ENCODE measurements at places on chromosomes 6 and 20.

- no peak for DNase-seq
Observed at GRCh38 chr20:49310705-49311104, 32.8 kb upstream of the ZNFX1 start.

- DNase-seq, result peak; percentile 60
Observed at GRCh38 chr6:144582939-144583613, 297.9 kb downstream of the UTRN start.

GRCh38 chr20:37821696-37822095 lies 81.2 kb upstream of the VSTM2L start:
- DNase-seq, result no peak

DNA sequence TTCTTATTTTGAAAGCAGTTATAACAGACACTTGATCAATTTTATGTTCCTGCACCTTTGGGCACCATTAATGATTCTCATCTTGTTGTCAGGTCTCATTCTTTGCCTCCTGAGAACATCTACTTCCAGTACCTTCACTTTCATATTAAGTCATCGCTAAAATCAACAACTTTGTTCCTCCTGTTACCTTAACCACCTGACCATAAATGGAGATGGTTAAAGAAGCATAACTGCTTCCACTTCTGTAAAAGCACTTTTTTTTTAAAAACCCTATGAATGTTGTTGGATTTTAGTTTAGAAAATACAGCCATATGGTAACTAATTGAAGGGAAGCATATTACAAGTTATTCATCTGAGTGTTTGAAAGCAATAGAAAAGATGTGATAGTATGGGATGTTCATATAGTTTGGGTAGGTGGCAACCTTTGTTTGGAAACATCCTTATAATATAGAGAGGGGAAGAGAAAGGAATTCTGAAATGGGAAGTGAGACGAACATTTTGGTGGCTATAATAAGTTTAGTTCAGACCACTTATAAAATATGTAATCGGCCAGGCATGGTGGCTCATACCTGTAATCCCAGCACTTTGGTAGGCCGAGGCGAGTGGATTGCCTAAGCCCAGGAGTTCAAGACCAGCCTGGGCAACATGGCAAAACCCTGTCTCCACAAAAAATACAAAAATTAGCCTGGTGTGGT lies 53.9 kb downstream of the AFG1L start:
- DNase-seq, result no peak

DNA sequence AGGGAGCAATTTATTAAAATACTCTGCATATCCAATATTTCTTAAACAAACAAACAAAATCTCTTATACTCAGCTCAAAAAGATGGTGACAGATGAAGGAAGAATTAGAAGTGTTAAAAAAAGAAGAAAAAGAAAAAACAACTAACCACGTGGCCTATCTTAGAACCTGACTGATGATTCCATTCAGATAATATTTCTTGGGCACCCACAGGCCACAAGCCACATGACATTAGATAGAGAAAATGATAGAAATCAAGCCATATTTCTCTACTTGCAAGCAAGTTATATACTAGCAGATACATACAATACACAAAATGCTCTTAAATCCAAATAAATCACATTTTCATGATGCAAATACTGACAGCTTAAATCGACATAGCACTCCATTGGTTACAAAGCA lies 14.5 kb upstream of the RAMACL start:
- DNase-seq, result no peak

DNA sequence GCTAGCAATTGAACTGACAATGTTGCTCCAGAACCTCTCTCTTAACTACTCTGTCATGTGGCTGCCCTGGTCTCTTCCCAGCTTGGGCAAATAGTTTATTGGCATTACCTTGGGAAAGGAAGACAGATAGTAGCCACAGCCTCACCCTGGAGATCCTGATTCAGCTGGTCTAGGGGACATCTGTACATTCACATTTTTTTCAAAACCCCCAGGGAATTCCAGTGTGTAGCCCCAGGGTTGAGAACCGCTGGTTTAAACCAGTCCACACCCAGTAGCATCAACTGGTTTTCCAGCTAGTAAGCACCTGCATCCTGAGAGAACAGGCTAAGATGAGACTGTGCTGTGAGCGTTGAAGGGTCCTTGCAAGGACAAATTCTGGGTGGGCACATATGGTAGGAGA lies 9.6 kb downstream of the SCUBE3 start:
- no peak for DNase-seq

DNA sequence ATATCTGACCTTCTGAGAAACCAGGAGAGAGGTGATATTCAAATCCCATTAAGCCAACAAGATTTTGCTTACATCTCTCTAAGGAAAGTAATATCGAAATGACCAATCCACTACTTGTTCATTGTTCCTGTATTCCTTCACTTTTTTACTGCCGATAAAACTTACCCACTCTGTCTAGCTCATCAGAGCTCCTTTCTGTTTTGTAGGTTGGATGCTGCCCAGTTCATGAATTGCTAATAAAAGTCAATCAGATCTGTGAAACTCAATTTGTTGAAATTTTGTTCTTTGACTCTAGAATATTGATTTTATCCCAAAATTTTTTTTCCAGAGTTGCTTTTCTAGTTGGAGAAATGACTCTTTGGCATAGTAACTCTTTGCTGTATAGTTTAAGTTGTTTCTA lies 148.9 kb upstream of the INSM1 start:
- DNase-seq, result no peak

DNA sequence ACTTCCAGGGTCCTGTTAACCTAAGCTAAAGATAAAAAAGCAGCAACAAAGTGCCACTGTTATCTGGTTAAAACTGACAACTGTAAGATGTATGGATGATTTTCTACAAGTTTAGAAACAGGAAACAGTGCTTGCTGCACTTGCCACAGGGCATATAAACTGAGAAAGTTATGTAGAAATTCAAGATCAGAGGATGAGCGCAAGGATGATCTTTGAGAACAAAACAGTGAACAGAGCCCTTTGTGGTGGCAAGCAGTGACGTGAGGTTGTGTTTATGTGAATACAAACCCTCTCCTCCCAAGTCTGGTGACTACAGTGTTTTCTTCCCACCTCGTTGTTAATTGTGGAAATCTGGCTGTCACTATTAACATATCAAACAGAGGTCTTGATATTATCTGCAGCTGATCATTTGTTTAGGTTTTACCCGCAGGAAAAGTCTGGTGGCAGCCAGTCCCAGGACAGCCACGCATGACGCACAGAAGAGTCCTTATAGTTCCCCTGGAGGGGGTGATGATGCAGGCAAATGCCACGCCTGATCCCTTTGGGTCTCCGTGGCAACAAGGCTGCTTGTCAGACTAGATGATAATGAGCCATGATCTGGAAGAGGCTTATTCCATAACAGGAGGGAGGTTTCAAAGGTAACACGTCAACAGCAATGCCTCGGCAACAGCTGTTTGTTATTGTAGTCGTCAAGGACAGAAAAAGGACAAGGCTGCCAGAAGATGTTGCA lies 43.1 kb upstream of the TNFAIP3 start:
- peak; percentile 76 for DNase-seq

- no peak for DNase-seq
Observed at GRCh38 chr20:55415567-55416142, 589.7 kb downstream of the CBLN4 start.

- no peak for DNase-seq
Observed at GRCh38 chr6:116938305-116938704, 61.3 kb downstream of the RFX6 start.

DNA sequence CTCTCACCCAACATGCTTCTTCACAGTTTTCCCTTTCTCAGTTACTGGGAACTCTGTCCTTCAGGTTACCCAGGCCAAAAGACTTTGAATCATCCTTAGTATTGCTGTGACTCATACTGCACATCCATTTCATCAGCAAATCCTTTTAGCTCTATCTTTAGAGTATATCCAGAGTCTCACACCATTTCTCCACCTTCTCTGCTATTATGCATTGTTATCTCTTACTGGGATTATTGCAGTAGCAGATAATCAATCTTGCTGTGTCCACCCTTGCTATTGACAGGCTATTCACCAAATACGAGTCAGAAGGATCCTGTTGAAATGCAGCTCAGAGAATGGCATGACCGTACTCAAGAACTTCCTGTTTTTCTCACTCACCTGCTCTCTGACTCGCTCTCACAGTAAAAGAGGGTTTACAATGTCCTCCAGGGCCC lies 57.3 kb downstream of the BCKDHB start:
- DNase-seq, result peak; percentile 5

DNA sequence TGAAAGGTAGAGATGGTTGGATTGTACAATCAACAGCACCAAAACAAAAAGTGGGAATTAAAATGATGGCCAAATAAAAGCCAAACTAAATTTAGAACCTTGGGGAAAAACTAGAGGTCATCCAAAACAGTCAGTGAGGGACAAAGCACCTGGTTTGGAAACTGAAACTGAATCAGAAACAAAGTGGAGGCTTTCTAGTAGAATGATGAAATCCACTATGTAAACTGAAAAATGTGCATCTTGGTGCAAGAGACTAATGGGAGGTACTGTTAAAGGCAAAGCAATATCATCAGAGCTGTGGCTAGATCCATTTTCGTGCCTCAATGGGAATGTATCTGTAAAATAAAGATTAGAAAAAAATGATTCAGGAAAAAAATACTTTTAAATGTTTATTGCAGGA lies 380.0 kb upstream of the GJE1 start:
- DNase-seq, result no peak

DNA sequence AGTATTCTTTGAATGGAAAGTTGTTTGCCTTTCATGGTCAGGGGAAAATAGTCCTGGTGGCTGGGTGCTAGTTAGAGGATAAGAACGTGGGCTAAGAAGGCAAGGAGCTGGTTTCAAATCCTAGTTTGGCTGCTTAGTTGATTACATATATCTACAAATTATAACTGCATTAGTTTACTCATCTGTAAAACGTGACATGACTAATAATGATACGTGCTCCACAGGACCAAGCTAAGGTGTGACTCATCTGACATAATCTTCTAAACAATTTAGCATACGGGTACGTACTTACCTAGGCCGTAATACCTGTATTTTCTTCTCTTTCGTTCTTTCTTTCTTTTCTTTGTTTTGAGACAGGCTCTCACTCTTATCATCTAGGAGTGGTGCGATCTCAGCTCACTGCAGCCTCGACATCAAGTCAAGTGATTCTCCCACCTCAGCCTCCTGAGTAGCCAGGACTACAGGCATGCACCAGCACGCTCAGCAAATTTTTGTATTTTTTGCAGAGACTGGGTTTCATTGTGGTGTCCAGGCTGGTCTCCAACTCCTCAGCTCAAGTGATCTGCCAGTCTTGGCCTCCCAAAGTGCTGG lies 1274.2 kb upstream of the GJE1 start:
- no peak for DNase-seq

DNA sequence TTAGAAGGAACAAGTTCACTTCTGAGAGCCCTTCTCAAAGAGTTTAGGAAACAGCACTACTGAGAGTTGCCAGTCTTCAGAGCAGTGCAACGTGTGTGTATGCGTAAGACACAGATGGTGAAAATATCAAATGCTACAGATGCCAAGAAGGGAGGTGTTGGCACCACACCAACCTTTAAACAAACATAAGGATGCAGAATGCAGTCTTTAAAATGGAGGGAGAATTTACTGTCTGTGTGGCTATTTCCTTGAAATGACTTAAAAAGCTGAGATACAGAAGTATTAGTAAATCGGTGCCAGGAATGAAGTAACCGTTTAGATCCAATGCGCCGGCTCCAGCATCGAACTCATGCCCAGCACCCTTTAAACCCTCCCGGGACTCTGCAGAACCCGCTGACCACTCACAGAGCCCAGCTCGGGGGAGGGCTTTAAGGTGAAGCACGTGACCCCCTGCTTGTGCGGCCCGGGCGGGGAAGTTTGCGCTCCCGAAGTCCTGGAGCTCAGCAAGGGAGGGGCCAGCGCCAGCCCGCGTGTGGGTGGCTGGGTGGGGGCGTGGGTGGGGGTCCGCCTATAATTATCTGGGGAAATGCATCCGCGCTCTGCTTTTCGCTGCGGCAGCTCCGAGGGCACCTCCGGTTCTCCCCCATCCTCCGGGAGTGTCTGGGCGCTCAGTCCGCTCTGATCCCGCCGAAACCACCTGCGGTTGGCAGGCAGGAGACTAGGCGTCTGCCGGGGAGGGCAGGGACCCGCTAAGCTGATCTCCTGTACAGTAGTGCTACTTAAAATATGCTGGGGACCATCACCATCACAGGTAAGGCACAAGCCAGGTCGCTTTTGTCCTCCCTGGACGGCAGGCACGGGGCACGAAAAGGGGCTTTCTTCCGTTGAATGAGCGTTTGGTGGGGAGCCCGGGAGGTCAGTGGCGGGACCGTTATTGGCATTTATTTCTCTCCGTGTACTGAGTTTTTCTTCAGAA lies 66.0 kb downstream of the ZBTB2 start:
- DNase-seq, result peak; percentile 8

GRCh38 chr6:138031417-138031816 lies 75.8 kb downstream of the PERP start:
- no peak for DNase-seq

GRCh38 chr6:134768931-134769330 lies 181.0 kb downstream of the ALDH8A1 start:
- DNase-seq, result no peak

GRCh38 chr20:50992336-50992732 lies 30.6 kb downstream of the KCNG1 start:
- DNase-seq, result no peak

DNA sequence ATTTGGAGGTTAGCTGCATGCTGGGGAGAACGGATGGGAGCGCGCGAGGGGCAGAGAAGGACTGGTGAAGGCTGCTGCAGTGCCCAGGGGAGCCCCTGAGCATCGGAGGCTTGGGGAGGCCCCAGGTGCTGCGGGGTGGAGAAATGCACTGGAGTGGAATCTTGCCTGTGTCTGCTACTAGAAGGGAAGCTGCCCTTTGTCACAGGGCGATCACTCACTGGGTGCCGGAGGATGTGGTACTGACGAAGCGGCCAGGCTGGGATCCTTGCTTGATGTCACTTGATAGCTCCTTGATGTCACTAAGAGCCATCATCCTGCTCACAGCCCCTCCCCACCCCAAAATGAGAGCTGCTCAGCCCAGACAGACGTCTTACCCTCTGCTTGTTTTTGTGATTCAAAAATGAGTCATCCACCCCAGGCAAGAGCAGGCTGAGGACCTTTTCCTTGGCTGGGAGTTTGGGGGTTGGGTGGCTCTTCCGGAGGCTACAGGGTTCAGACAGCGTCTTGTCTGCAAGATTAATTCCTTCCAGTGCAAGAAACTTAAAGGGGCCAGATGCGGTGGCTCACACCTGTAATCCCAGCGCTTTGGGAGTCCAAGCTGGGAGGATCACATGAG lies 62.6 kb upstream of the PMEPA1 start:
- DNase-seq, result no peak

GRCh38 chr6:113219783-113220182 lies 637.4 kb upstream of the MARCKS start:
- DNase-seq, result no peak

- no peak for DNase-seq
Observed at GRCh38 chr6:169692516-169692915, 9.3 kb downstream of the WDR27 start.

GRCh38 chr6:90393232-90393884 lies 96.7 kb upstream of the BACH2 start:
- peak; percentile 74 for DNase-seq

All from CD4-positive, alpha-beta T cell treated with Interleukin-6 at 100 ng/mL for 8 hours (primary cell).